Activated CD4-positive, alpha-beta memory T cell treated with anti-CD3 and anti-CD28 coated beads for 36 hours (primary cell): ENCODE measurements at places on chromosomes 4 and X. TPM values are rescaled to one million over a fixed set of nuclear protein-coding genes. Genes with fewer than 3 reads are reported as not detected.

DNA sequence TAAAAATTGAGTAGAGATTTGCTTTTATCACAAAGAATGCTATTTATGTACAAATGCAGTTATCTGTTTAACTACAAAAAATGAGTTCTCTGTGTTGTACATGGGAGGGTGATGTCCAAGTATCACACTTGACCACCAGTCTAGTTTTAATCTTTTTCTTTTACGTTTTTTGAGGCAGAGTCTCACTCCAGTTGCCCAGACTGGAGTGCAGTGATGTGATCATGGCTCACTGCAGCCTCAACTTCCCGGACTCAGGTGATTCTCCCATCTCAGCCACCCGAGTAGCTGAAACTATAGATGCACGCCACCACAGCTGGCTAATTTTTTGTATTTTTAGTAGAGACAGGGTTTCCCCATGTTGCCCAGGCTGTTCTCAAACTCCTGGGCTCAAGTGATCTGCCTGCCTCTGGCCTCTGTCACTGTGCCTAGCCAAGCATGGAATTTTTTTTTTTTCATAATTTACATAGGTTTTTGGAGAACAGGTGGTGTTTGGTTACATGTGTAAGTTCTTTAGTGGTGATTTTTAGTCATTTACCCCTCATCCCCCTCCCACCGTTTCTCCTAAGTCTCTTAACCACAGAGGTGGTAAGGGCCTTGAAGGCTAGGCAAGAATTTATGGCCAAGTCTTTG is 47.9 kb upstream of the RPA4 start:
- no peak for DNase-seq

- DNase-seq, result no peak
These were observed 11.5 kb downstream of the DNAJB14 start for GRCh38 chr4:99934891-99935290.

GRCh38 chr4:112517911-112518310 is 1.9 kb upstream of the NEUROG2 start:
- no peak for DNase-seq

DNA sequence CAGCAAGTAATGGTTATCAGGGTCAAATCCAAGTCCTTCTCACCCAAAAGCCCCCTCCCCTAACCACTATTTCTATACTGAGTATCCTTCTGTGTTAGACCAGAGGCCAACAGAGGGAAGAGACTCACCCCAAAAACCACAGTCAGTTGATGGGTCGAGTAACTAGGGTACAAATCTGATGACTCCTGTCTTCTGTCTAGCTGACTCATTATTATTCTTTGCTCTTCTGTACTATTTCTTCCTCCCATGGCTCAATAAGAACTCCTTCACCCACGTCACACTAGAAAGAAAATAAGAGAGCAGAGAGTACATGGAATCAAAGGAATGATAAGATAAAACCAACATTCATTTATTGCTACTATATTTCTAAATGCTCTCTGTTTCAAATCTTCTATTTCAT is 2.0 kb downstream of the RAB40A start:
- DNase-seq, result no peak

- no peak for DNase-seq
These were observed 26.1 kb upstream of the VMA21 start for GRCh38 chrX:151370906-151371305.

DNA sequence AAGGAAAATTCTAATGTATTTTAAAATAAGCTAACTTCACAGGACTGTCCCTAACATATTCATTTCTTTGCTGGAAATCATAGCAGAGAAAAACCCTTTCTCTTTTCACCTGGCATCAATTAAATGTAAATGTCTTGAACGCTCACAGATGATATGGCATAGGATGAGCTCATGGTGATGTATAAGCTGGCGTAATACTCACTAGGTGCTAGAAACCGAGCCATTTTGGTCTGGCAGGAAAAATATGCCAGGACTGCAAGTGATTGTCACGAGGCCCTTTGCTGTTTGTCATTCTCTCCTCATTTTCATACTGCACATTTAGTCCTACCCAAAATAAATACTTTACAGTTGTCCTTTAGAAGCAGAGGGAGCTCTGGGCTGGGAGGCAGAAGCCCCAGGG is 222.7 kb upstream of the LNX1 start:
- no peak for DNase-seq

The PAGE4 gene
- not detected for total RNA-seq
